ENCODE measurements at places on chromosomes 5 and 9.
A peak's percentile ranks its signal among the peaks of the same experiment; 100 is the strongest.

- no peak for DNase-seq
Measured at GRCh38 chr5:2124434-2125170, 241.9 kb upstream of the IRX4 start.

GRCh38 chr5:56128113-56128512, 105.0 kb downstream of the ANKRD55 start:
- no peak for DNase-seq

DNA sequence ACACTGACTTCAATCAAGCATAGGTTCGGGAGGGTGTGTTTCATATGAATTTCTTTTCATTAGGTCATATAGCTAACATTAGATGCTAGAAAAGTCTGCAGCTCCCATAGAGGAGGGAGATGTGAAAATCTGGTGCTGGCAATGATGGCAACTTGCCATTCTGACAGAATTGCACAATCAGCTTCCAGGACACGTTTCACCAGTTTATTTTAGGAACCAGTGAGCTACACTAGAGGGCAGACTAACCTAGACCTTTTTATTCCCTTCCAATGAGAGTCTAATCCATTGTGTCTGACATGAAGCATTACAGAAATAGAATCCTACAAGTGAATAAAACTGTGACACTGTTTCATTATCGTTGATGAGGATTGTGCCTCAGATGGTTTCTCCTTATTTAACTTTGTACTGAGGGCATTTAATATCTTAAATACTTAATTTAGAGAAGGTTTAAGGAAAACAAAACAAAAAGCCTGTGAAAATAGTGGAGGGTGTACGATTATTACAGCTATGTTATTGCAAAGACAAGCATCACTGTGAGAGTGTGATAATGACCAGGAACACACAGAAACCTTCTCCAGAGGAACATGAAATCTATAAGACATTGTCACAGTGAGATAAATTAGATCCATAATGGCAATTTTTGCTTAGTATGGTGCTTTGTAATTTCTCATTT, 363.3 kb upstream of the RPS23 start:
- DNase-seq, result peak; percentile 85

- DNase-seq, result peak; percentile 94
Measured at GRCh38 chr5:139014726-139015125, 139.6 kb upstream of the LRRTM2 start.

DNA sequence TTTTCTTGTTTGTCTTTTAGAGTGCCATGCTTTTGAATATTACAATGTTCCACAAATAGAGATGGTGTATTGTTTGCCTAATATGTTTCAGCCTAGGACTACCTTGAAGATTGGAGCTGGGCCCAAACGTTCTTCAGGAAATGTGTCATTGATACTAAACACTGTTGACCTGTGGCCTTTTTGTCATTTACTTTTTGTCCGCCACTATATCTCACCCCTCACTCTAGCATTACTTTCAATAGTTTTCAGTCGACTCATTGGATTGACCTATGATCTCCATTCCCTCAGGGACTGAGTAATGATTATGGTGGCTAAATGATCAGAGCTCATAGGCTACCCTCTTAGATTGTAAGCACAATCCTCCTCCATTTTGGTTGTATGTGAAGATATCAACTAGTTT, 115.8 kb downstream of the NUDT12 start:
- DNase-seq, result no peak
